ENCODE measurements at places on chromosomes 2 and 18.

DNA sequence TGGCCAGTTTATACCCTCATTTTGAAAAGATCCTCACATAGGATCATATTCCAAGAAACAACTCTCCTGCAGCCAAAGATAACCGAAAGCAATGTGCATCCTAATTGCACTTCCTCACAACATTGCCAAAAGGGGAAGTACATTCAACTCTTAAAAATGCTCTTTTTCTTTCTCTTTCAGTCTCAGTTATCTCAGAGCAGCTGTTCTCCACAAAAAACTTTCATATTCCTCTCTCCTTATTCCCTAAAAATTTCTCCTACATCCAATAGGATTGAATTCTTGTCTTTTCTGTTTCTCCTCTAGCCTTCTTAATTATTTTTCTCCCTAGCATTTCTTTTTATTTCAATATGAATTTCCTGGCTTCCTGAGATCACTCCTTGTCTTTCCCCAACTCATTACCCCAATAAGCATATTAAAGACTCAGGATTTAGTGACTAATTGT lies 7.4 kb upstream of the VRK2 start:
- DNase-seq, result no peak

- DNase-seq, result no peak
Measured at GRCh38 chr2:228840113-228840742, 430.9 kb downstream of the PID1 start.

DNA sequence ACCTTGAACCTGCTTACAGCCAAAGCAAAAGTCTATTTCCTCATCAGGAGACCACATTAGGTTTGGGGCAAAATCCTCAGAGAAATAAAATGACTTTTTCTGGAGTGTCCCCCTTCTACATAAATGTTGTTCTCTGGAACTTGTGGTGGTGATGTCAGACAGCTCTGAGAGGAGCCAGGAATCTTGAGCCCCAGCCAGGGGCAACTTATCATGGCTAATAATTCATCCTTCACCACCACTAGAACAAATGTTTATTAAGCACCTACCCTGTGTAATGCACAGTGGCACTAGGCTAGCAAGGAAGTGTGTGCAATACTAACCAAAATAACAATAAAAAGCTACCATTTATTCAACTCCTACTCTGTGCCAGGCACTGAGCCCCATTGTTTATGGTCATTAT lies 9.0 kb upstream of the BMP10 start:
- no peak for DNase-seq

GRCh38 chr2:152132306-152132705 lies 33.5 kb upstream of the CACNB4 start:
- DNase-seq, result no peak

- no peak for DNase-seq
Measured at GRCh38 chr2:228239207-228239906, 57.9 kb upstream of the SPHKAP start.

DNA sequence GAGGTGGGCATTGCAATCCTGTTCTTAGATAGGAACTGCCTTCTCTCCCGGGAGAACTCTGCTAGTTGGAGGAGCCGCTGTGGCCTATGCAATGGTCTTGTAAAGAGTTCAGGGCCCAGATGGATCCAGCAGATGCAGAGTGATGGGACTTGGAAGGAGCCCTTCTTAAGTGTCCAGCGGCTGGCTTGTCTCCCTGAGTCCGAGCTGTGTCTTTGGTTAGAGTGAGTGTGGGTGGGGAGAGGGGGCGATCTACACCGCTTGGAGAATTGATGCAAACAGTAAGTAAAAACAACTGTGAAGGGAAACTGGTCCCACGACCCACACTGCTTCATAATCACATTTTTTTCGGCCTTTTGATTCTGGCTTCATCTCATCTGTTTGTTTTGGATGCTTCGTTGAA lies 89.8 kb upstream of the CYRIA start:
- no peak for DNase-seq

GRCh38 chr2:2804528-2804927 lies 473.5 kb upstream of the MYT1L start:
- DNase-seq, result no peak

DNA sequence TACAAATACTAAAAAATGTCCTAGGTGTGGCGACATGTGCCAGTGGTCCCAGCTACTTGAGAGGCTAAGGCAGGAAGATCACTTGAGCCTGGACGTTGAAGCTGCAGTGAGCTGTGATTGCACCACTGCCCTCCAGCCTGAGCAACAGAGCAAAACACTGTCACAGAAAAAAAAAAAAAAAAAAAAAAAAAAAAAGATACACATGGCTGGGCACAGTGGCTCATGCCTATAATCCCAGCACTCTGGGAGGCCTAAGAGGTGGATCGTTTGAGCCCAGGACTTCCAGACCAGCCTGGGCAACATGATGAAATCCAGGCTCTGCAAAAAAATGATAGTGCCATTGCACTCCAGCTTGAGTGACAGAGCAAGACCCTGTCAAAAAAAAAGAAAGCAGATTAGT lies 13.7 kb downstream of the KANSL1L start:
- DNase-seq, result no peak

DNA sequence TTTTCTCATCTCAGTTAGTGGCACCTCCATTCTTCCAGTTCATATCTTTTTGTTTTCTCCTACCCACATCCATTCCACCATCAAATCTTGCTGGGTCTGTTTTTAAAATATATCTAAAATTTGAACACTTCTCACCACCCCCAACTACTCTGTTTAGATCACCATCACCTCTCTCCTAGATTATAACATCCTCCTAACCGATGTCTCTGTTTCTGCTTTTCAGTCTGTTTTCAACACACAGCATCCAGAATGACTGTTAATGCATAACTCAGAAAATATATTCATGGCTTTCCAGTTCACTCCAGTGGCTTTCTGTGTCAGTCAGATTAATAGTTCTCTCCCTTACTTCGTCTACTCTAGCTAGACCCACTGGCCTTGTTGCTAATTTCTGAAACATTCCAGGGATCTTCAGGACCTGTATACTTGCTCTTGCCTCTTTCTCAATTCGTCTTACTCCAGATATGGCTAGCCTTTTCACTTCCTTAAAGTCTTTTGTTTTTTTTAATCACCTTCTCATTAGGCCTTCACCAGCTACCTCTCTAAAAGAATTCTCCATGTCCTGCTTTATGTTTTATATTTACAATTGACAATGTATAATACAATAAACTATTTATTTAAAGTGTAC lies 105.3 kb downstream of the COMMD1 start:
- DNase-seq, result no peak

DNA sequence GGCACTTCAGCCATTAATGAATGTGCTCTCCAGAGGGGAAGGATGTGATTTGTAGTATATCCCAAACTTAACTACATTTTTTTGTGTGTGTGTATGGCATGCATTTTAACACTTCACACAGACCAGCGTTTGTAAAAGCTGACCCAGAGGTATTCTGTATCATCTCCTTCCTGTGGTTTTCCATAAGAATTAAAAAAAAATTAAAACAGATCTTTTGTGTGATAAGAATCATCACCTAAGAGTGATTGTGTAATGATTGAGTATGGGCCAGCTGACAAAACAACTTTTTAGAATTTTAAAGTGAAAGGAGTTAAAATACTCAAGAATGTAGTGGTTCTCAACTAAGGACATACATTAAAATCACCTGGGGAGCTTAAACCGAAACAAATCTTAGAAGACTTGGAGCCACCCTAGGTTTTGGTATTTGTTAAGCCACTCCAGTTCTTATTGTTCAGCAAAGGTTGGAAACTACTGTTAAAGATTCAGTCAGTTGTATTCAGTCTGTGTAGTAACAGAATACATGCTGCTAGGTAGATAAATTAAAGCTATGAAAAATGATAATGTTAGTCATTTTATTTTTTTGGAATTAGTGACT lies 120.1 kb downstream of the HAUS1 start:
- no peak for DNase-seq

DNA sequence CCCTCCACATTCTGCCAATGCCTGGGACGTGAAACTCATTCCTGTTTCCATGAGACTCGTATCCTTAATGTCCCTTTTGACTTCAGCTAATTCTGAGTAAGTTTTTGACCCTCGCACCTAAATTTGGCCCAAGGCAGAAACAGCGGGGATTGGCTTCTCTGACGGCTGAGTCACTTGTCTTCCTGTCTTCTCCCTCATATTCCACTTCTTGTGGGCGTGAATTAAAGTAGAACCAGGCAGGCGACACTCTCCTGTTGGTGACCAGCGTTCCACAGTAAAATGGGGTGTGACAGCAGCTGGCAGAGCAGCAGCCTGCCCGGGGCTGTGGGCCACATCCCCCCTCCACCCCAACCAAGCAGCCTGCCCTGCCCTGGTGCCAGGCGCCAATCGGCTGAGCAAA lies 15.5 kb downstream of the TTC32 start:
- DNase-seq, result no peak

- no peak for DNase-seq
Measured at GRCh38 chr2:127332335-127332734, 38.4 kb upstream of the ERCC3 start.

GRCh38 chr2:168336786-168337388 lies 89.5 kb upstream of the STK39 start:
- DNase-seq, result no peak

DNA sequence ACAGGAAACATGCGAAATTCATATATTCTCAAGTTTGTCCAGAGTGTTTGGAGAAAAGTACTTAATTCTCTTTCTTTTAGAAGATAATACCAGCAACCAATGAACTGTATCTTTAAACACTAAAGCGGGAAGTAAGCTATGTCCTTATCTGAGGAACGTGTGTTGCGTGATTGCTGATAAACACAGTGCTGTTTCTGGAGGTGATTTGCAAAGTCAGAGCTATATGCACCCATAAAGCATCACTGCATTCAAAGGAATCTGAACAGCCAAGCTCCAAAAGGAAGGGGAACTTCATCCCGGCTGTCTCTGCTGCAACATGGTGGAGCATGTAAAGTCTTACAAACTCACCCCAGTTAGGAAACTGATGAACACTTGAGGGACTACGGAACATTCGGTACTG lies 271.7 kb upstream of the FN1 start:
- no peak for DNase-seq

DNA sequence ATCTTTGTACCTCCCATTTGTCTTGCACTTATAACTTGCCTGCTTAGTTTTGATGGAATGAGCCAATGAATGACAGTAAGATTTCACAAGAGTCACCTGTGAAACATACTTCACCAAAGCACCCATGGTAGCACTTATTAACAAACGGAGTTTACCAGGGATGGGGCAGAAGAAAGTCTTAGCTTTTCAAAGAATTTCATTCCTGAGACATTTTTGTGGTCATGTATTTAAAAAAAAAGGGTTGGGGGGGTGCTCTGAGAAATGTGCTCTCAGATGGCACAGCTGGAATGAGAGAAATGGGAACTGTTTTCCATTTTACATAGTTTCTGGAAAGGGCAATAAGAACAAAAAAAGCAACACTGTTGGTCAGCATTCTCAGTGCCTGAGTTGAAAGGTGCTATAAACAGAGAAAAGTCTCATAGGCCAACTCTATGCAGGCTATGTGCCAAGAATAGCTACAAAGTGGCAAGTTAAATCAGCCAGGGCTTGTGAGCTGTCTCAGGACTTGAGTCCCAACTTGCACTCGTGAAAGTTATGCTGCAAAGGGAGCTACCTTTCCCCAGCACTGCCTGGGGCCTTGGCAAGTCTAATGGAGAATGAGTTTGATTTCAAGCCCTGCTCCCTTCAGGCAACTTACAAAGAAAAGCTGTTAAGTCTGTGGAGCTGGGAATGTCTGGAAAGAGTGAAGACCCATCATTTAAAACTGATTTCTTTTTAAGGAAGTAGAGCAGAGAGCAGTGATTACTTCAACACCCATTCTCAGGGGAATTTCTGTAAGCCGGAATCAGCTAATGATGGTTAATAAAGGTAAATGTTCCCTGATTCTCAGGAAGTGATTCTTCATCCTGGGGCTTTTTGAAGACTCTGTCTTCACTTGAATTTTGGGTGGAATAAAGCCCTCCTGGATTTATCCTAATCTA lies 170.6 kb downstream of the SLC8A1 start:
- DNase-seq, result no peak

- DNase-seq, result no peak
Measured at GRCh38 chr2:232310121-232310520, 68.4 kb upstream of the ALPP start.

DNA sequence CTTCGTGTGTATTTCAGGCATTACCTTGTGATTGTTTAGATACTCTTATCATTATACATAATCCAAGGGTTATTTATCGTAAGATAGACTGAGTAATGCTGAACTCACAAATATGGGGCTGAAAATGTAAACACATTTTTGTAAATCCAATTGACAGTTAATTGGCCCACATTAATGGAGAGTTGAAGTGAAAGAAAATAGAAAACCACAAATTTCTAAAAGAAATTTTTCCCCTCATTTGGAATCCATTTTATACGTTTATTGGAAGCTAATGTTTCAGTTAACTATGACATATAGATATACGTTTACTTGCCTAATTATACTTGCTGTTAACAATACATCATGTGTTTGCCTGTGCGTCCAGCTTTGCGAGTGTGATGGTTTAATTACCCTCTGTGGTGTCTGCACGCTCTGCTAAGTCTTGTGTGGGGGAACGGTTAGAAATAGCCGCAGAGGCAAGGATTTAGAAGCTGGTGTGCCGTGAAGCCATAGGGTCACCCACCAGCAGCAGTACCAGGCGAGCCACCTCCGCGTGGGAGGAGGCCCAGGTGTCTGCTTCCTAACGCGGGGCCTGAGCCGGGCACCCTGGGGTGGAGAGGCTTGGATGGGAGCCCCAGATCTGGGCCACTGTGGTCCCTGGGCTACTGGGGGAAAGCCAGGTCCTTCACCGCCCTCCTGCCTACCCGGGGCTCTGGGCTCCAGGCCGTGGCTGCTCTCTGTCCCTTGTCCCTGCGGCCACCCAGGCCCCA lies 38.0 kb downstream of the TSHZ1 start:
- no peak for DNase-seq

DNA sequence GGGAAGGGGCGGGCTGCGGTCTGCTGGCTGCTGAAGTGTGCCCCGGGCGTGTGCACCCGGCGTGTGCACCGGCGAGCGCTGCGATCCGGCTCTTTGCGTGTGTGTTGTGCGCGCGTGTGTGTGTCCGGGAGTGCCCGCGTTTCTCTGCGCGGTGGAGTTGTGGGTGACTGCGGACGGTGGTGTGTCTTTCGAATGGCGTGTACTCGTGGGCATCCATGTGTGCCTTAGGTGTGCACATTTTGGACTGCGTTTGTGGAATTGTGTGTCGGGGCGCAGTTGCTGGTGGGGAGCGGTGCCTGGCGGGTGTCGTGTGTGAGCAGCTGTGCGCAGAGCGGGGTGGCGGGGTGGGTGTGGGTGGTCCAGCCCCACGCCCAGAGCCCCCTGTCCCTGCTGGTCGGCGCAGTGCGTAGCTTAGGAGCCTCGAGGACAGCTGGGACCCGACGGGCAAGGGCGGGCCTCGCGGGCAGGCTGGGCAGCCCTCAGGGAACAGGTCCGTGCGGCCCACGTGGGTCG lies 533 bp downstream of the HPCAL1 start:
- no peak for DNase-seq

GRCh38 chr2:29702276-29702675 lies 219.1 kb downstream of the ALK start:
- no peak for DNase-seq

Measured in GM12891 (cell line).